ENCODE measurements at places on chromosomes 11 and 22. TPM values are rescaled to one million over a fixed set of nuclear protein-coding genes. Genes with fewer than 3 reads are reported as not detected.

The GAS2 gene
- 2.2 TPM for total RNA-seq

The RDX gene
- total RNA-seq: 54.0 TPM

The GAB4 gene
- total RNA-seq: not detected

The CAVIN3 gene
- 395 TPM for total RNA-seq

The LDHAL6A gene
- total RNA-seq: not detected

The SYT12 gene
- total RNA-seq: 0.53 TPM

Data from hair follicular keratinocyte (primary cell).